Stimulated activated CD8-positive, alpha-beta memory T cell treated with anti-CD3 and anti-CD28 coated beads, Interleukin-4, amount 100 ng/mL, for 24 hours (primary cell): ENCODE measurements at places on chromosomes 2 and 18.

DNA sequence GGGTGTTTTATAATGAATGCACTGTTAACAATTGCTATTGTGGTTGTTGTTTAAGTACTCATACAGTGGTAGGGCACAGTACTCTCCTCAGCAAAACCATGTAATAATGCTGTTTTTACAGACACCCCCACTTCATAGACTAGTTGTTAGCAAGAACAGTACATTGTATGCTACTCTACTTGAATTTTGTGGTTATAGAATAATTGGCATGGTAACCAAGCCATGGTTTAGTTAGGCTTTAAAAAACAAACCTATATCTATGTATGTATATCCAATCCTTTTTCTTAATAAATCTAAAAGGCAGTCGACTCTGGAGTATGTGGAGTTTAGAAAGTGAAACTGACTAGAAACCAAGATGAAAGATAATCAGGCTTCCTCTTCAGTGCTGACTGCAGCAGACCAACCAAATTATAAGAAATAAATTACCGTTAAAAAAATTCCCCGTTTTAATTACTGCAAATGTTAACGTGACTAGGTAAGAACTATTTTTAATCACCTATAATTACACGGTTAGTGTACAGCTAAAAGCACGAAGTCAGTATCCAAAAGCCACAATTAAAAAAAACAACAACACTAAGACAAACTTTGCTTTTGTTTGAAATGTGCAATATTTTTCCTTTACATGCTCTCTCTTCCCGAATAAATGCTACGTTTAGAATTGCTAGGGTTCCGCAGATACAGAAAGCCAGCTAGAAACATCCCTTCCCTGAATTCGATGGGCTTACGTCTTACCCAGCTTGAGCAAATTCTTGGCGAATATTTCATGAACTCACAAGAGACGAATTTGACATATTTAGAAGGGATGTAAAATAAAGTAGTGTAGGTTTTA lies 113.3 kb upstream of the SERTAD2 start:
- no peak for DNase-seq

DNA sequence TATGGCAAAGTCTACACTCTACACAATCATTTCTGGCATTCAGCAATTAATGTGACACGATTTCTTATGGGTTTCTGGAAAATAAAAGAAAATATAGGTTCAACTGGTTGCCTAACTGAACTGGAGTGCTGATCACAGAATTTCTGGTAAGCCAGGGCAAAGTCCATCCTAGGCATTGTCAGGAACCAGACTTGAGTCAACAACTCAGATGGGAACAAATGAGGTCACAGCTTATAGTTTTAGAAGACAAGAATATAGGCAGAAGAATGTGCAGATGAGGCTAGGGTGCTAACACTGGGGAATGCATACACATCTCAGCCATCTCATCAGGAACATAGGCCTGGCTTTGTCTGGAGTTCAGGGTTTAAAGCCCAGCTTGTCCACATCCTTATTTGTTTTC lies 317.2 kb upstream of the ID2 start:
- DNase-seq, result no peak

DNA sequence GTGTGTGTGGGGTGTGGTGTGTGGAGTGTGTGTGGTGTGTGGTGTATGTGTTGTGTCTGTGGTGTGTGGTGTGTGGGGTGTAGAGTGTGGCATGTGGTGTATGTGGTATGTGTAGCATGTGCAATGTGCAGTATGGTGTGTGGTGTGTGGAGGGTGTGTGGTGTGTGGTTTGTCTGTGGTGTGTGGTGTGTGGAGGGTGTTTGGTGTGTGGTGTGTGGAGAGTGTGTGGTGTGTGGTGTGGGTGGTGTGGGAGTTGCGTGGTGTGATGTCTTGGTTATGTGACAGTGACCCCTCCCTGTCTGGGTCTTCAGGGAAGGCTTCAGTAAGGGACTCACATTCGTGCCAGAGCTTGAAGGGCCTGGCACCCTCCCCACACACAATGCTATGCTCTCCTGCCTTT lies 718.2 kb upstream of the SOX11 start:
- no peak for DNase-seq

DNA sequence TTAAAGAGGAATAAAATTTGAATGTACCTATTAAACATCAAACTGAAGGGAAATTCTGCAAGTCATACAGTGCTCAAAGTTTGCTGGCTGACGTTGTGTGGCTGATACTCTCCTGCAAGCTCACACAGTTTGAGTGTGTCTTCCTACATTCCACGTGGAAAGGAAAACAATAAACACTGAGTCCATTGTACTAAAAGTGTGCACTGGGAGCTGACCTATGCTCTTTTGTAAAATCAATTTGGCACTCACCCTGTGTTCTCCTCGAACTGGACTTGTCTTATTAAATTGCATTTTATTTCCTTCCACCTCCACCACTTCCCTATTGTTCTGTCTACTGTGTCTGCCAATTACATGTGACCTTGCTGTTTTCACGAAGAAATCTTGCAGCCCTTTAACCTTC lies 458.0 kb downstream of the CPS1 start:
- DNase-seq, result no peak

DNA sequence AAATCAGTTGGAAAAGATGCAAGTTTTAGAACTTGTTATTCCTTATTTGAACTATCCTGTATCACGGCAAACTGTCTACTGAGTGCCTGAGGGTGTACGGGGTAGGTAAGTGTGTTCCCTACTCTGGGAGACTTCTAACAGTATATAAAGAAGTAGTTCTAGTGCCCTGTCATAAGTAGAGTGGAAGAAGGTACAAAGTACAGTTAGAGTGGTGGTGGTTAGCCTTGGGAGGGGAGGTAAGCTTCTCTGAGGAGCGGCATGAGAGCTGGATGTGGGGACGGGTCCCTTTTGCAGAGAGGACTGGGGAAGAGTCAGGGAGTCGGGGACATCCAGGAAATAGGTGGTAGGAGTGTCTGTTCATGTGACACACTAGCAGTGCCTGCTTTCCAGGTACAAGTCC lies 48.5 kb downstream of the DGKD start:
- DNase-seq, result no peak

DNA sequence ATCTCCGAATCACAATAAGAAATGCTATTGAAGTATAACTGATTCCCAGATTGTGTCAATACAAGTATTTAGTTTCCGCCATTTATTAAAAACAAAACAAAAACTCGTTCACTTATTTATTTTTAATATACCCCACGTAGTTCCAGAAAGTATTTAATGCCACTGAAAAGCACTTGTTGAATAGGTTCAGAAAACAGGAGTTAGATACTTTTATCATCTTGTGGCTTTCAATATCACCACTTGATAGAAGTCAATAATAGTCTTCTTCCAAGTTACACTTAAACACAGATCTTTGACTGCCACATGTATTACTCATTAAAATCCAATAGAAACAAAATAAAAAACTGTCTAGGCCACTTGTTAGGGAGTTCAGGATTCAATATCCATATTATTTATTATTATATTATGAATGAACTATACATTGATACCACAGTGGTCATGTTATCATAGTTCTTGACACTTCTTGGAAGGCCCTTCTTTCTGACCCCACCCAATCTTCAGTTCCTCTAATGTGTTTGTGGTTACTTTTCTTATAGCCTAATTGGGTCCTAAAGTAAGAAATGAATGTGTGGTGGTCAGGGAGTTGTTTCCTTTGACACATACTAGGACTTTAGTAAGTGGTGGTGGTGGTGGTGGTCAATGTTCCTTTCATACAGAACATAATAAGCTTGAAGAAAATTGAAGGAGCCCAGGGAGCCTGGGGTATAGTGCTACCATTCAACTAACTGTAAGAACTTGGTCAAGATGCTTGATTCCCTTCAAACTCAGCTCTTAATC lies 221.3 kb upstream of the ITGA4 start:
- DNase-seq, result no peak

DNA sequence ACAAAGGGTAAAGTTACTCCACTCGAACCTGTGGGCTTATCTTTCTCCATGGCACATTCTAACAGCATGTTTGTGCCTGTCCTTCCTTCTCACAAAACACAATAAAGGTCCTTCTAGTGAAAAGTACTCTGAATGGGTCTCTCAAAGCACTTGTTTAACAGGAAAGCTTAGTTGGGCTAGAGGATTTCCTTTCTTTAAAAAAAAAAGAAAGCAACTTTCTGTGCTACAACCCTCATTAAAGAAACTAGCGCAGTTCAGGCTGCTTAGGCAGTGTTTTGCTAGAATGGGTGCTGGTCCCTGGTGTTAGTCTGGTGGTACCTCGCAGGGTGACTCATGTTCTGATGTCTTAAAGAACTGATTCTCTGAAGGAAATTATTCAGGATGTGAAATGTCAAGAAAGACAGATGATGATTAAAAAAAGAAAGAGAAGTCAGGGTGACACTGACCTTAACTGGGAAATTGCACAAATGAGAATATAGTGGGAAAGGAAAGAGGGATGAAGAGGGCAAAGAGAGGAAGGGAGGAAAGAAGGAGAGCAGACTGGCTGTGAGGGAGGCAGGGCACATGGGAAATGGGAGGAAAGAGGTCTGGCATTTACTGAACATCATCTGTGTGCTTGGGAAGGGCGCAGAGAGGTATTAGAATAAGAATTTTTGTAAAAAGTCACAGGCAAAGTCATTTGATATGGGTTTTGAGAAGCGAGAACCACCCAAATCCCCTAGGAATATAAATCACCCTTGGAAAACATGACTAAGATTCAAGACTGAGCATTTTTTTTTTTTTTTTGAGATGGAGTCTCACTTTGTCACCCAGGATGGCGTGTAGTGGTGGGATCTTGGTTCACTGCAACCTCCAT lies 74.9 kb downstream of the ATP8B1 start:
- no peak for DNase-seq
